Suppressor macrophage treated with lipopolysaccharide for 1 hour (primary cell): ENCODE measurements at places on chromosomes 7 and 10.

- DNase-seq, result no peak
Observed at GRCh38 chr7:45625067-45625466, 50.9 kb downstream of the ADCY1 start.

DNA sequence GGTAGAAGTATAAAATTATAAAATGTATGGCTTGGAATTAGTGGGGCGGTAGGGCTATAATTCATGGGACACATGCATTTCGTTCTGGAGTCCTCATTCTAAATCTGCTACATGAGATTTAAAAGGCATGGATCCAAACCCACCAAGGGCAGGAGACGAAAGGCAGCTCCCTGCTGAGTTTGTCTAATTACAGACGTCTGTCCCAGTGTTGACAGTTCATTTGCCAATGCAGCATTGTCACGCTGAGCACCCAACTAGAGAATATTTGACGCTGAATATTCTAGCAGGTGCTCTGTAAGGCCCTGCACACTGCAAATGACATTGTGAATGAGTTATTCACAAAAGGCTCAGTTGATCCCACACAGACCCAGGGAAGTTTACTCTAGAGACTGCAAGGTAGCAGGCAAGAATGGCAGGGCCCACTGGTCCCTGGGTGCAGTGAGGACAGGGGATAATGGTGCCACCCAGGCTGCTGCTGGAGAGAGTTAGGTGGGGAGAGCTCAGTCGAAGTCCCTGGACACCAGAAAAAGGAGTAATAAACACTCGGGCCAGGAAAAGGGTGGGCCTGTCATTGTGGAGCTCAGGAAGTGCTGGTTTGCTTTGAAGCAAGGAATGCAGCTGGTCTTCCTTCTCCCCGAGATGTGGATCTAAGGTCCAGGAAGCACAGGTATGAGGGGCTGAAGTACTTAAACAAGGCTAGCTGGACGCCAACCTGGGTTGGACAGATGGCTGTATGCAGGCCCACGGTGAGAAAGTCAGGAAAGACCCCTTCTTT lies 75.0 kb upstream of the JCAD start:
- DNase-seq, result no peak

DNA sequence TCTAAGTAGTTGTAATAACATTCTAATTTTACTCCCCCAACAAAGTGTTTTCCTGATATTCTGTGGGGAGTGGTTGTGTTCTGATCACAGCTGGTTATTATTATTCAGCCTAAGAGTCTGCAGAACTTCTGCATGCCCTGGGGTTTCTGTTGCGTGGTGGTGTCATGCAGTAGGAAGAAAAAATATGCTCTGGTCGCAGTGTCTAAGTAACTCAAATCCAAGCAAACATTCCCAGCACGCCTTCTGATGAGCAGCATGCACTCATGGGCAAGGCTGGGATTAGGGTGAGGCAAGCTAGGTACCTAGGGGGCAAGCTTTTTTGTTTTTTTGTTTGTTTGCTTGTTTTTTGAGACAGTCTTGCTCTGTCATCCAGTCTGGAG lies 112.8 kb upstream of the KMT2E start:
- DNase-seq, result no peak

GRCh38 chr10:43210556-43210955 lies 56.3 kb downstream of the RASGEF1A start:
- DNase-seq, result no peak

- DNase-seq, result no peak
Observed at GRCh38 chr10:116683166-116683565, 59.2 kb downstream of the HSPA12A start.
